ENCODE measurements at places on chromosomes 1 and 21.

- no peak for DNase-seq
These were observed 442.3 kb downstream of the LRRIQ3 start for GRCh38 chr1:73755649-73756048.

DNA sequence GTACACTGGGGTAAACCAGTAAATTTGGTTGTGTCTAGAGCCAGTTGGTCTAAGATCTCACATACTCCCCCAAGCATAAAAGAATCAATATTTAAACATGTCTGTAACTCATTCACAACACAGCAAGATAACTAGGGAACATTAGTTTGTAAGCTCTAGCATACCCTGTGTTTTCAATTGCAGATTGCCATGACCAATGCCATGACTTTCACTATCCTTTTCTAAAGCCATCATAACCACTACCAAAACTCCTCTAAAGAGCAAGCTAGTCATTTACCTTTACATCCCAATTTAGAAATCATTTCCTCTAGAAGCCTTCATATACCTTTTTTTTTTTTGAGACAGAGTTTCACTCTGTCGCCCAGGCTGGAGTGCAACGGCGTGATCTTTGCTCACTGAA is 56.5 kb upstream of the PLA2G4A start:
- DNase-seq = no peak

DNA sequence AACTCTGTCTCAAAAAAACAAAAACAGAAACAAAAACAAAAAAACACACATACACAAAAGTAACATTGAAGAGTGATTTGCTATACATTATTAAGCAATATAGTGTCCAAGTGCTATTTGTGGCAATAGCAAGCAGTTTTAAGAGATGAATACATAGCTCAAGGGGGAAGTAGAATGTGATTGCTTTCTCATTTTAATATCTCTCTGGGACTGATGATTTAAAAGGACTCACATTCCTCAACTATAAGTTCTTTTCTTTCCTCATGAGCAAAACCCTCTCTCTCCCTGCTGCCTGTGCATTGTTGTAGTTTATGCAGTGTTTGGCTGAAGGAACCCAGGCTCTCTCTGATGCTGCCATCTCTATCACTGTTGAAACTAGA is 47.0 kb upstream of the CSF1 start:
- DNase-seq = no peak

- no peak for DNase-seq
These were observed 1.8 kb downstream of the BCAN start for GRCh38 chr1:156643778-156644092.

DNA sequence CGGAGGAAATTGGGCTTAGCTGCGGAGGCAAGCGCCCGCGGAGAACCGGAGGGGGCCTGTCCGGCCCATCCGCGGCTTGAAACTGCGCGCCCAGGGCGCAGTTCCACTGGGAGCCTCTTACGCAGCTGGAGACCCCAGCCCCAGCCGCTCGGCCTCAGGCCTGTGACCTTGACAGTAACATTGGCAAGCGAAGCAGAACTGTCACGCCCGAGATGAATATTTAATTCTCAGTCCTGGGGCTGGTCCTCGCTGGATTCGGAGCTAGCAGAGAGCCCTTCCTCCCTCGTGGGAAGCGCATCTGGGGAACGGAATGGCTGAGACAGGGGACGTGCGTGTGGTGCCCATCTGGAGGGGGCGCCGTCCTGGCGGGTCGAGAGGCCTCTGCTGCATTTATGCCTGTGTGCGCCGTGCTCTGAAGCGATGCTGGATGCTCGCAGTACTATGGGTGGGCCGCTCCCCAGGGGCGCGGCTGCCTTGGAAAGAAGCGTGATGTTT is 928 bp downstream of the SLC6A17 start:
- DNase-seq = no peak
